ENCODE measurements at places on chromosomes 2 and 18.
A peak's percentile ranks its signal among the peaks of the same experiment; 100 is the strongest.

DNA sequence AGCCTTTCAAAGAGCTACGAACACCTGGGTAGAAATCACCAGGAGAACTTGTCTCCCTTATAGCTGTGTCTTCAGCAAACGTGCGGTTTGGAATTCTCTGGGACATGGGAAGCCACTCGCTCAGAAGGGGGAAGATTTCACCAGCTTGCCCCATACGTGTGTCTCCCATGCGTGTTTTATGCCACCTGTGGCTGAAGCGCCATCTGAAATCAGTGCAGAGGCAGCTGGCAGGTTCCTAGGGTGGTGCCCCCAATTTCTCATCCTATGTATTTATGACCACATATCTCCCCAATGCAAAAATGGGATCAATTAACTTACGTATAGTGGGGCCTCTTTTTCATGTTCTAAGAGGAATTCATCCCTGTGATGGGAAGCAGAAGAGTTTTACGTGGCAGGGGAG, 81.6 kb downstream of the TPO start:
- no peak for DNase-seq

DNA sequence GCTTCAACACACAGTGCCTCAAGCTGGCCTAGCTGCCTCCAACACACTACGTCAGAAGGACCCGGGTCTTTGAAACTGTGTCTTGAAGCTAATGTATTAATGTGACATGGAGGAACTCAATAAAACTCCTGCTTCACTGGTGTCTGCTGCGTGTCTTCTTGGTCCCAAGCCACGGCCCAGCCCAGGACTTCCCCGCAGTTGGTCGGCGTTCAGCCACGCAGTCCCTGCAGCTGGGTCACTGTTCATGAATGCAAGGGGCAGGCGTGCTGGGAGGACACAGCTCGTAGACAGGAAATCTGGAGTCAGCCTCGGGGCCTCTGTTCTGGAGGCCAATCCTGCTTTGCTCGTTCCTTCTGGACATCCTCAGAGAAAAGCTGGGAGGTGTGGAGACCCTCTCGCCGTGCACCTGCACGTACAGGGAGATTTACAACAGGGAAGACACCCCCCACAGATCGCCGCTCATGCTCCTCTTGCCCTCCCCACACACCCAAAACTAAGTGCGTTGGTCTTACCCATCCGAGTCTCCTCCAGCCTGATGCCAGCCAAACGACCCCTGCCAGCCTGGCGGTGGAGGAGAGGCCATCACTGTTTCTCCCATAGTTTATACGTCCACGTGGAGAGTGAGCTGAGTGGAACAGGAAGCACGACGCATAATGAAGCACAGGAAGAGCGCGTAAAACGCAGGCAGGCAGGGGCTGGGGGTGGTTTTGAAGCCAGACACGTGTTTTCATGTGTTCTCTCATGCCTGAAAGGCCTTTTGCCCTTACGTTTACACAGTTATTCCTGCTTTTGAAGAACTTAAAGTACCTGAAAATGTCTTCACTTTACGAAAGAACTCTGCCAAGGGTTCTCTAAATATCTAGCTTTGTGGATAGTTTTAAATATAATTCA, 39.7 kb downstream of the ADI1 start:
- no peak for DNase-seq

GRCh38 chr2:9174771-9175437, 31.7 kb upstream of the ASAP2 start:
- peak; percentile 90 for DNase-seq

DNA sequence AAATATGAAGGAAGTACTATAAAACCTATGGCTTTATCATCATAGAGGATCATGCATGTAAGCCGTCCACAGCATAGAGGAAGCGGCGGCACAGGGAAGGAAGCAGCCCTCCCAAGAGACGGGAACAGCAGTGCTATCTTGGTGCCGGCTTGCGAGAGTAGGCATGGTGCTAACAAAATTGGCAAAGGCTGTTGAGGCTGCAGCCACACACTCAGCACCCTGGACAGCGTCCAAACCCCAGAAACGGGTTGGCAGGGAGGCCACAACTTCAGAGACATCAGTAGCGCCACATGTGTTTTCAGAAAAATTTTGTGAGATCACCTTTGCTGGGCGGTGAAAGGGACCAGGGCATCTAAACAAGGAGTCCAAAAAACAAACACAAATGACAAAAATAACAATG, 37.7 kb downstream of the NETO1 start:
- peak; percentile 18 for DNase-seq

- no peak for DNase-seq
Measured at GRCh38 chr18:58796220-58796619, 68.5 kb upstream of the ZNF532 start.

- no peak for DNase-seq
Measured at GRCh38 chr2:67851016-67851415, 211.8 kb downstream of the C1D start.

DNA sequence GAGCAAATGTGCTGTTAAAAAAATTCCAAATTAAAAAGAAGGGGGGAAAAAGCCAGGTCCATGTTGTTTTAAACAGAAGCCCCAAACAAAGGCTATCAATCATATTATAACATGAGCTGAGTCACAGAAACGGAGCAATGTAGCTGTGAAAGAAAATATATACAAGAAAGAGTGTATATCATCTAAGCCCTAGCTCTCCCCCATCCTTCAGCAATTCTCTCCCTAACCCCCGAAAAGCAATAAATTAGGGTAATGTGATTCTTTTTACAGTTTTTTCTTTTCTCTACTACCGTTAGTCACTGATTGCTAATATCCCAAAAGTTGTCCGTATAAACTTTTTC, 25.3 kb downstream of the FEZ2 start:
- DNase-seq, result peak; percentile 69

DNA sequence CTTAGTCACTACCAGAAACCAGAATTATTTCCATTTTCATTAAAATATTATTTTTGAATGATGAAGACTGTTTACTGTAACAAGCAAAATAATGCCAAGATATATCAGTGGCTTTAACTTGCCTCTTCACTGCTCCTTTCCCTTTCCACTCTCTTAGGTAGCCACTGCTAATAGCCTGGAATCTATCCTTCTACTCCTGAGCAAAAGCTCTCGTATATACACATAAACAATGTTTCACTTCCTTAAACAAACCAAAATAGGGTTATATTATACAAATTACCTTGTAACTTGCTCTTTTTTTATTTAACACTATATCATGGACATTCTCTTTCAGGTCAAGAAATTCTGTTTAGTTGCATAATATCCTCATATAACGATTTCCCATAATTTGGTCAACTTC, 20.8 kb downstream of the IMMT start:
- no peak for DNase-seq

GRCh38 chr2:75274936-75275335, 75.6 kb upstream of the TACR1 start:
- no peak for DNase-seq

- DNase-seq, result no peak
Measured at GRCh38 chr2:84194949-84195644, 264.0 kb downstream of the SUCLG1 start.

- no peak for DNase-seq
Measured at GRCh38 chr2:144523596-144524117, 3.7 kb upstream of the ZEB2 start.

GRCh38 chr2:58650781-58651180, 409.7 kb upstream of the FANCL start:
- DNase-seq, result no peak
